Muscle of leg (tissue), 16 donors: ENCODE measurements at places on chromosomes 1 and 21.

- no peak for DNase-seq
Observed at GRCh38 chr1:102772831-102773230, 335.5 kb downstream of the COL11A1 start.

- DNase-seq = peak; percentile 25
Observed at GRCh38 chr1:62271948-62272728, 47.1 kb downstream of the KANK4 start.

DNA sequence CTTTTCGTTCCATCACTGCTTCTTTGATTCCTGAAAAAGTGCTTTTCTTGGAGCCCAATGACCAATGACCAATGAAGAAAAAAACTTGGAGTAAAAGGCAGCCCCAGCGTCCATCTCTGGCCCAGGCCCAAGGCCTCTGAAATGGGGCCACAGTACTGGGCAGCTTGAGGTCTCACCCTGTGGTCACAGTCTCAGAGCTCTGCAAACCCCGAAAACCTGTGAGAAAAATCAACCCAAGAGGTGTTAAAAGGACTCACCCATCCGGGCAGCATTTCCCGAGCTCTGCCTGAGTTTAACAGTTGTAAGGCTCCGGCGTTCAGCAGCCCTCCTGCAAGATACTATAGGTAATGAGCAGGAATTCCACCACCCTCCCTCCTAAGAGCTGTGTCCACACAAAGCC, 2.1 kb upstream of the EFHD2 start:
- no peak for DNase-seq

DNA sequence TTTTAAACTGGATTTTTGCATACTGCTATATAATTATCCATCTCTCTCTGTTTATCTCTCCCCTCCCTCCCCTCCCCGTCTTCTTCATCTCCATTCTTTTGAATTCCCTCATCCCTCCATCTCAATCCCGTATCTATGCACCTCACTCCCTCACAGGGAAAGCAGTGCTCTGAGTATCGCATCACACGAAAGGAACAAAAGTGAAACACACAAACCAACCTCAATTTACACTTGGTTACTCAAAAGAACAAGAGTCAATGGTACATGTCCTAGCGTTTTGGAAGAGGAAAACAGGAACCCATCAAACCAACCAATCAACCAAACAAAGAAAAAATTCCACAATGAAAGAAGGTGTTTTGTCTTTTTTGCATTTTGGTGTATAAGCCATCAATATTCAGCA, 115.1 kb downstream of the NBPF12 start:
- no peak for DNase-seq

DNA sequence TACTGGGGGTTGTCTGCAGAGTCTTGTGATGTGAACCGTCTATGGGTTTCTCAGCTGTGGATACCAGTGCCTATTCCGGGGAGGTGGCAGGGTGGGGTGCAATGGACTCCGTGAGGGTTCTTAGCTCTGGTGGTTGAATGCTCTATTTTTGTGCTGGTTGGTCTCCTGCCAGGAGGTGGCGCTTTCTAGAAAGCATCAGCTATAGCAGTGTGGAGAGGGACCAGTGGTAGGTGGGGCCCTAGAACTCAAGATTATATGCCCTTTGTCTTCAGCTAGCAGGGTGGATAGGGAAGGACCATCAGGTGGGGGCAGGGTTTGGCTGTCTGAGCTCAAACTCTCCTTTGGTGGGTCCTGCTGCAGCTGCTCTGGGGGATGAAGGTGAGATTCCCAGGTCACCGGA, 127.3 kb upstream of the PLD5 start:
- DNase-seq = no peak

DNA sequence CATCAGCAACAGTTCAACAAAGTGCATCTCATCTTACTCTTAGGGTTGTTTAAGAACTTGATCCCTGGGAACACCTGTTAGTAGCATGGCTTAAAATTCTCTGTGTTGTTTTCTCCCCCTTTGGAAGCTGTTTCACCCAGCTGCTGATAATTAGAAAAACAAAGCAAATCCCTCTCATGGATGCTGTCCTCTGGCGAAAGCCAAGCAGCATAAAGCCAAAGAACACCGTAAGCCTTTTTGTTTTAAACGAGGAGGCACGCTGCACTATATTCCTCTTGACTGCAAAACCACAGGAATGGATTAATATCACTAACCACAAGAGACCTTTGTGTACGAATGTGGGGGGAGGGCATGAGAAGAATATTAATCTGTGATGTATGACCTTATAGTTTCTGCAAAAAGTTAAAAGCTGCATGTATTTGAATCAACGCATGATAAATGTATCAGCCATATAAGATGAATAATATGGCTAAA, 923.2 kb downstream of the LTN1 start:
- DNase-seq = peak; percentile 90

DNA sequence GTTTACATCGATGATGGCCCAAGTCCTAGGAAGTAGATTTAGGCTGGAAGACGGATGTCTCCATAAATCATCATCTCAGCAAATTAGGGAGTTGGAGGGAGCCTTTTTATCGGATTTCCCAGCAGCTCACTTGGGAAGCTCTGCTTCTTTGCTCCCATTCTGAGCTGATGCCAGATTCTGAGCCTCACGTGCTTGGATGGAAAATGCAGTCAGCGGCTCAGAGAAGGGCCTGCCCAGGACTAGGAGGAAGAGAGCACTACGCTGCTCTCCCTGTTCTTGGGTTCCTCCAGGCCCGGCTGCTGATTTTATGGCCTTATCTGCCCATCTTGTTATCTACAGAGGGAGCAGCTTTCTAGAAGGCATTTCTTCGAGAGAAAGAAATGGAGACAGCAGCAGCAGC, 42.0 kb downstream of the UBIAD1 start:
- peak; percentile 90 for DNase-seq

GRCh38 chr1:33149453-33150190, 32.2 kb downstream of the TRIM62 start:
- no peak for DNase-seq

DNA sequence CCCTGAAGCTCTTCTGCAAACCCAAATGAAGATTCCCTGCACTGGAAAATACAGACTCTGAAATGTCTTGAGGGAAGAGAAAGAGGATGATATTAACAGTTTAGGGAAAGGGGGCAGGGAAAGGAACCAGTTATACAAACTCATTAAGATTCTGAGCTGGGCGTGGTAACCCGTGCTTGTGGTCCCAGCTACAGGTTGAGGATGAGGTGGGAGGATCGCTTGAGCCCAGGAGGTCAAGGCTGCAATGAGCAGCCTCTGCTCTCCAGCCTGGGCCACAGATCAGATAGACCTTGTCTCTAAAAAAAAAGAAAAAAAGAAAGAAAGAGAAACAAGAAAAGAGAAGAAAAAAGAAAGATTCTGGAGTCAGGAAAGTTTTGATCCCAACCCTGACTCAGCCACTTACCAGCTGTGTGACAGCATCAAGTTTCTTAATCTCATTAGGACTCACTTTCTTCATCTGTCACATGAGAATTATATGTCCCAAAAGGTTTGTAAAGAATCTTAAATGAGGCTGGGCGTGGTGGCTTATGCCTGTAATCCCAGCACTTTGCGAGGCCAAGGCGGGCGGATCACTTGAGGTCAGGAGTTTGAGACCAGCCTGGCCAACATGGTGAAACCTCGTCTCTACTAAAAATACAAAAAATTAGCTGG, 53.9 kb downstream of the OPTC start:
- no peak for DNase-seq

DNA sequence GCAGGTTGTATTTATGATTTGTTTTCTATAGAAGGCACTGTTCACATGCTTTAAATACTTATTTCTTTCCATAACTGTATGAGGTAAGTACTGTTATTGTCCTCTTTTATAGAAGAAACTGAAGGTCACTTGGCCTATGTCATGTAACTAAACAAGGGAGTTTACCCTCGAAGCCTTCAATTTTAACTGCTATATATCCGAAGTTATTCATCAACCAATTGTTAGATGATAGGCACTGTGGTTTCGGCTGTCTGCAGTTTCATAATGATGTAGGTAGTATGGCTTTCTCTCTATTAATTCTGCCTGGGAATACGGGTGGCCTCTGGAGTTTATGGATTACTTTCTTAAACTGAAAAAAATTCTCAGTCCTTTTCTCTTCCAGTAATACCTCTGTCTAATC, 413.3 kb upstream of the ADGRL2 start:
- no peak for DNase-seq

- peak; percentile 57 for DNase-seq
Observed at GRCh38 chr1:46248122-46248920, 758 bp downstream of the RAD54L start.

DNA sequence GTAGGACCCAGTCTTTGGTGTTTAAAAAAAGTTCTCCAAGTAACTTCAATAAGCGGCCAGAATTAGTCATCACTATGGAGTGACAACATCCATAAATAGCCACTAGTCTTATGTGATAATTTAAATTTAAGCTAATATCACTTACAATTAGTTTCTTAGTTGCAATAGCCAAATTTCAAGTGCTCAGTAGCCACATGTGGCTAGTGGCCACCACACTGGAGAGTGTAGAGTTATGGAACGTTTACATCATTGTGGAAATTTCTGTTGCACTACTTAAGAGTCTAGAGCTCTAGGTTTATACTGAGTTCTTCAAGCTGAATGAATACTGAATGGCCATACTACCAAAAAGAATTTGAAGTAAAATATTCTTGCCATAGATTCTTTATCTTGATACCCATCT, 121.1 kb downstream of the RUNX1 start:
- no peak for DNase-seq

GRCh38 chr1:59730302-59730701, 84.4 kb upstream of the HOOK1 start:
- DNase-seq = no peak

DNA sequence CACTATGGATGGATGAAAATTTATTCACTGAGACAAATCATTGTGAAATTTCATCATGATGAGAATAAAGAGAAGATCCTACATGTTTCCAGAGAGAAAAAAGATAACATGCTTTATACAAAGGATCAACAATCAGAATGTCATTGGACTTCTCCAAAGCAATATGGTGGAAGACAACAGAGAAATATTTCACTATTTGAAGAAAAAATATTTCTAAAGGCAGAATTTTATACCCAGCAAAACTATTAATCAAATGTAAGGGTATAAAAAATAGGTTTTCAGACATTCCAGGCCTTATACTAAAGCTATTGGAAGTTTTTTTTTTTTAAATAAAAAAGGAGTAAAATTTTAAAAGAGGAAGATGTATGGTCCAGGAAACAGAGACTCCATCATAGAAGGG, 100.6 kb upstream of the OLIG2 start:
- no peak for DNase-seq

DNA sequence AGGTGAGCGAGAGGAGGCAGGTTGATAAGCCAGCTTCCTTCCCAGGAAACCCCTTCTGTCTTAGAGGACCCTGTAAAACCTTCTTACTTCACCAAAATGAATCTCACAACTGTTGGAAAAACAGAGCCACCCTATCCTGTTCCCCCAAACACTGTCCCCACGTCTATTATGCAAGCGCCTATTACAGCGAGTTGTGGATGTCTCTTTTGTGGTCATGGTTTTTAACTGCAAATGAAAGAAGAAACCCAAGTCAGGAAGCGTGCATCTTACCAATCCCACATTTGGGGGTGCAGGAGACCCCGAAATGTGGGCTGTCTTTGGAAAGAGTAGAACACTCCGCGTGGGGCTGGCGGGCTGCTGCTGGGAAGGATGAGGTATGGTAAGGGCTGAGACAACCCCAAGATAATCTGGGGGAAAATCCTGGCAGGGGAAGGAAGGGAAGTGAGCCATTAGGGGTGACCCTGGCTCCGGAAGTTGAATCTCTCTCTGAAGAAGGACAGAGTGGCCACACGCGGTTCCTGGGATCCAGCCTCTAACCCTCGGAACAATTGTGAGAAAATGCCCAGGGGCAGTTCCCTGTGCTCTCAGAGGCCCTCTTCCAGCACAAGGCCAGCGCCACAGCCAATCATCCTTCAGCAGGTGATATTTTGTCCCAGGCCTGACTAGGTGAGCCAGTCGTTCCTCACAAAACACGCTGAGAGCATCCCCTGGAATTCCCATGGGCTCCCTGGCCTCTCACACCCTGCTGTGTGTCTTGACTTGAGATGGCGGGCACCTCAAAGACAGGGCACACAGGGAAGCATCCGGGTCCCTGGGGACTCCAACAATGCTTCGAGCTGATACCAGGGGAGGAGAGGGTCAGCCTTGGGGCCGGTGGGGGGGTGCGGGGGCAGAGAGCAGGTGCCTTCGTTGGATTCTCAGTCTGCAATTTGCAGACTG, 168.5 kb upstream of the IRF2BP2 start:
- no peak for DNase-seq

GRCh38 chr1:55064071-55064581, 24.8 kb downstream of the PCSK9 start:
- DNase-seq = no peak

GRCh38 chr1:182107209-182107608, 45.7 kb upstream of the ZNF648 start:
- DNase-seq = no peak

GRCh38 chr1:18805925-18806849, 53.3 kb downstream of the TAS1R2 start:
- DNase-seq = peak; percentile 68

DNA sequence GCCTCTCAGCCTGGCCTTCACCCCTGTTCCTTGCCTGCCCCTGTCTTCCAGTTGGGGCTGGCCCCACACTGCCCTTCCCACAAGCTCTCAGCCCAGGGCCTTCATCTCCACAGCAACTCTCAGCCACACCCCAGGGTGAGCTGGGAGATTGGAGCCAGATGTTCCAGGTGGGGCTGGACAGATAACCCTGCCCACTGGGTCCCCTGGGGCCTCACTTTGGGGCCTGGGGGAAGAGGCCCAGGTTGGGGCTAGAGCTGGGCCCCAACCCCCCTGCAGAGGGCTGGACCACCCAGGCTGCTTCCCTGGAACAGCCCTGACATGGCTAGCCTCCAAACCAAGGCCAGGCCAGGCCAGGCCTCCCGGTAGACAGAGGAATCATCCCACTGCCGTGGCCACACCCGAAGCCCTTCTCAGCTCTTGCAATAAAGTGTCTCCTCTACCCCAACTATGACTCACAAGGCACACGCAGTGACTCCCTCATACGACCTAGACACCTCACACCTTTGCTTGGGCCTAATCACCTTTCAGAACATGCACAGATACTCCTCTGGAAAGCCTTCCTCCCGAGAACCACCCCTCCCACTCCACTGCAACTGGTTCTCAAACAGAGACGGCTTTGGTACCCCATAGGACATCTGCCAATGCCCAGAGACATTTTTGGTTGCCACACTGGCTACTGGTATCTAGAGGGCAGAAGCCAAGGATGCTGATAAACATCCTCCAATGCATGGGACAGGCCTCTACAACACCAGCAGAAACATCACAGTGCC, 22.2 kb downstream of the SLC2A1 start:
- DNase-seq = peak; percentile 61

DNA sequence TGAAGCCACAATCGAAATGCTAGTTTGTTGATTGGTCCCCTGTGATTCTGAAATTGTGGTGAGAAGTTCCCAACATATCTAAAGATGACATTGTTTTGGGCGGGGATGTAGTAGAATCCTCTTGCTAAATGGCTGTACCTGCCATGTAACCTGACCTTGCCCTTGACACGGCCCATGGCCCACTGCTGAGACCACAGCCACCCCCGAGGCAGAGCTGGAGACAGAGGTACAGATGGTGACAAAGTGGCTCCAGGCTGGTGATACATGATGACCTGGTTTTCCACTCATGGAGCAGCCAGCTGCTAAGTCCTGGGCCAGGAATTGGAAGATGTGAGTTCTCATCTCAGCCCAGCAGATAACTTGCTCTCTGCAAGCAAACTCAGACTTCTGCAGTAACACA, 226.5 kb downstream of the FOXD2 start:
- DNase-seq = no peak
